ENCODE measurements at places on chromosomes 6 and 20. TPM values are rescaled to one million over a fixed set of nuclear protein-coding genes. Genes with fewer than 3 reads are reported as not detected.

- H3K36me3 ChIP-seq: no peaks in the 10 kb centered on the region
- H3K27ac ChIP-seq: no peak overlapping the region
- no peak overlapping the region for H3K4me3 ChIP-seq
Measured at GRCh38 chr20:5665417-5665816, 84.8 kb upstream of the SHLD1 start.

DNA sequence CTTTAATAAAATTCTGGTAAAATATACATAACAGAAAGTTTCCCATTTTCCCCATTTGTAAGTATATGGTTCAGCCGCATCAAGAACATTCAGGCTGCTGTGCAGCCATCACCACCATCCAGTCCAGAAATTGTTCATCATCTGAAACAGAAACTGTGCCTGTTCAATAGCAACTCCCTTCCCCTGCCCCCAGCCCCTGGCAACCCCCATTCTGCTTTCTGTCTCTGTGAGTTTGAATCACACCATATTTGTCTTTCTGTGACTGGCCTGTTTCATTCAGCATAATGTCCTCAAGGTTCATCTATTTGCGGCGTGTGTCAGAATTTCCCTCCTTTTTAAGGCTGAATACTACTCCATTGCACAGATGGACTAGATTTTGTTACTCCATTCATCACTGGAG is 19.1 kb downstream of the VSTM2L start:
- H3K27me3 ChIP-seq: peaks cover 26% of the 10 kb centered on the region
- no peak overlapping the region for H3K27ac ChIP-seq
- H3K4me3 ChIP-seq: no peak overlapping the region
- no peaks in the 10 kb centered on the region for H3K4me1 ChIP-seq
- H3K36me3 ChIP-seq: no peaks in the 10 kb centered on the region

DNA sequence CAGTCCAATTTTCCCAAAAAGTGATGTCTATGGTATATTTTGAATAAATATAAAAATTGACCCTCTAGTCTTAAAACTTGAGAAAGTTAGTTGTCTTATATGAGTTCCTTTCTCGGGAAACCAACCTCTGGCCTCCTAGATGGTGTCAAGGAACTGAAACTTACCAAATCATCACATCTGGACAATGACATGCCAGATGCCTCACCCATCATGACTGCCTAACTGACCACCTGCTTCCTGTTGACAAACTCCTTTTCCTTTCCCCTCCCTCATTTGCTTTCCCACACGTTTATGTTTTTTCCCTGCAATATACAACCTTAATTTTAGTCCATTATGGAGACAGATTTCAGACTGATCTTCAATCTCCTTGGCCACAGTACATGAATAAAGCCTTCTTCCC is 731.0 kb downstream of the EPHA7 start:
- H3K27me3 ChIP-seq: no peaks in the 10 kb centered on the region
- no peak overlapping the region for H3K27ac ChIP-seq
- H3K4me1 ChIP-seq: no peaks in the 10 kb centered on the region
- no peaks in the 10 kb centered on the region for H3K36me3 ChIP-seq

DNA sequence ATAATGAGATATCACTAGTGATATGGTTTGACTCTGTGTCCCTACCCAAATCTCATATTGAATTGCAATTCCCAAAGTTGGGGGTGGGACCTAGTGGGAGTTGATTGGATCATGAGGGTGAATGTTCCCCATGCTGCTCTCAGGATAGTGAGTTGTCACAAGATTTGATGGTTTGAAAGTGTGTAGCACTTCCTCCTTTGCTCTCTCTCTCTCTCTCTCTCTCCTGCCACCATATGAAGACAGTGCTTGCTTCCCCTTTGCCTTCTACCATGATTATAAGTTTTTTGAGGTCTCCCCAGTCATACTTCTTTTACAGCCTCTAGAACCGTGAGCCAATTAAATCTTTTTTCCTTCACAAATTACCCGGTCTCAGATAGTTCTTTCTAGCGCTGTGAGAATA is 1002.0 kb upstream of the ADGRB3 start:
- no peak overlapping the region for H3K4me3 ChIP-seq
- DNase-seq: no peak
- no peak overlapping the region for H3K27ac ChIP-seq

- no peak for DNase-seq
- H3K27me3 ChIP-seq: no peaks in the 10 kb centered on the region
- no peak overlapping the region for H3K4me3 ChIP-seq
Measured at GRCh38 chr6:166556863-166557322, 29.6 kb downstream of the RAMACL start.

DNA sequence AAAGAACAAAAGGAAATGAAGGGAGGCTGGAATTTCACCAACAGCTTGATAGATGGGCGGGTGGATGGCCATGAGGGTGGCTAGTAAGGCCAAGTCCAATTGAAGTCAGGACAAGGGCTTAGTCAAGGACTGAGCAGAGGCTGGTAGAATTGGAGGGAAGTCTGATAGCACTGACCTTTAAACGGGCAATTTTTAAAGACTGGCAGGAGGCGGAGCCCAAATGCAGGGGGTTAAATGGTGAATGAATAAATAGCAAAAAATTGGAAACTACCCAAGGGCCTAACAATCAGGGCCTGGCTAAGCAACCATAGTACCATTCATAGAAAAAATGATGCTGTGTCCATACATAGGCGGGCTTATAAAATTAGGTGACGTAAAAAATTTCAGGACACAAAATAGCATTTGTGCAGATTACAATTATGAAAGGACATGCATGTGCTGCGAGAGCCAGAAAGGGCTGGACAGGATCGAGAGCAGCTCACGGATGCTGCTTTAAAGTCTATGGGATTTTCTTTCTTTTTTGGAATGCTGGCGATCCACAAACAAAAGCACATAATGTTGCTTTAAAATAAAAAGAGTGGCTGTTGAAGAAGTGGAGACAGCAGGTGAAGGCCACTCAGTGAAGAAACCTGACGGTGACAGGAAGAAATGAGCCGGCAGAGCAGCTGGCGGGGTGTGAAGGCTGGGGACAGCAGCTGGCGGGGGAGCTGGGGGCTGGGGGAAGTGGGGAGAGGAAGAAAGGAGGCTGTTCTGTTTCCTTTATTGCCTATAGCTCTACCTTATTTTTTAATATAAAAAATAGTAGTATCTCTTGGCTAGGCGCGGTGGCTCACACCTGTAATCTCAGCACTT is 42.8 kb upstream of the TAF8 start:
- H3K4me1 ChIP-seq: peaks cover 52% of the 10 kb centered on the region
- H3K27me3 ChIP-seq: no peaks in the 10 kb centered on the region
- H3K36me3 ChIP-seq: peaks cover 42% of the 10 kb centered on the region
- no peak overlapping the region for H3K4me3 ChIP-seq
- peak overlapping the region; percentile 84 for H3K27ac ChIP-seq

GRCh38 chr20:14729390-14729789 is 392.0 kb upstream of the FLRT3 start:
- H3K4me1 ChIP-seq: no peaks in the 10 kb centered on the region
- H3K27ac ChIP-seq: no peak overlapping the region
- DNase-seq: no peak
- H3K27me3 ChIP-seq: no peaks in the 10 kb centered on the region

DNA sequence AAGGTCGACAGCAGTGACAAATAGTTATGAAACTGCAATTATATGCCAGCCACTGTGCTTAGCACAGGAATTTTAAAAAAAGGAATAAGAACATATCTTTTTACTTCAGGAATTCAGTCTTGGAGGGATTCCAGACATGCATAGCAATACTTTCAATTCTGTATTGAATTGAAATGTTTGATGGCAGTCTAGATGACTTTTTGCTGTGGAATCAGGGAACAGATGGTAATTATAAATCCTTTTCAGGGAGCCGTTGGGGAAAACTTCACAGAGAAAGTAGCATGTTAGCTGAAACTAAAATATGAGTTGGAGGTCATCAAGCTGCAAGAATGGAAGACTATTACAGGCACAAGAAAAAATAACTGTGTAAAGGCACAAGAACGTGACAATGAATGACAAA is 74.8 kb downstream of the IMPG1 start:
- H3K4me3 ChIP-seq: no peak overlapping the region
- H3K27ac ChIP-seq: no peak overlapping the region
- H3K4me1 ChIP-seq: no peaks in the 10 kb centered on the region
- DNase-seq: no peak
- no peaks in the 10 kb centered on the region for H3K36me3 ChIP-seq

TMEM151B gene
- 0.09 TPM for total RNA-seq

HLA-DQA1 gene
- 352 TPM for total RNA-seq

MUC22 gene
- total RNA-seq: 0.05 TPM

All from thymus (tissue), 14 donors.